Cortex of kidney (tissue), 1 donor: ENCODE measurements at places on chromosomes 5 and 9.

- DNase-seq = no peak
Measured at GRCh38 chr9:127172066-127172707, 49.8 kb upstream of the ANGPTL2 start.

GRCh38 chr5:179315356-179315890 lies 29.8 kb downstream of the ADAMTS2 start:
- no peak for DNase-seq

DNA sequence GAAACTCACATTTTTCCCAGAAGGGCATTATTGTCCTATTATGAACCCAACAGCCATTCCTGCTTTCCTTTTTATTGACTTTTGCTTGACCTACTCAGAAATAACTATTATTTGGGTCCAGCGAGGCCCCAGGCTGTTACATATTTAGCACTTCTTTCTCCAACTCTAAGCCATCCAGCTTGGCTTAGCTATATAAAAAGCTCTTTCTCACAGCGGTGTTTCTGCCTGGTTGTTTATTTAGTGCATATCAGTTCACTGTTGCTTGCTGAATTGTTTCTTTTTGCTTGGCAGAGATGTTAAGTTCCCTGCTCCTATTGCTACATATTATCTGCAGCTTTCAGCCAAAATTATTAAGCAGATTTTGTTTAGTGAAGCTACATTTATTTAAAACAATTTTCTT lies 1156.8 kb upstream of the SEMA6A start:
- no peak for DNase-seq

- DNase-seq = no peak
Measured at GRCh38 chr9:132141948-132142594, 19.8 kb upstream of the NTNG2 start.

DNA sequence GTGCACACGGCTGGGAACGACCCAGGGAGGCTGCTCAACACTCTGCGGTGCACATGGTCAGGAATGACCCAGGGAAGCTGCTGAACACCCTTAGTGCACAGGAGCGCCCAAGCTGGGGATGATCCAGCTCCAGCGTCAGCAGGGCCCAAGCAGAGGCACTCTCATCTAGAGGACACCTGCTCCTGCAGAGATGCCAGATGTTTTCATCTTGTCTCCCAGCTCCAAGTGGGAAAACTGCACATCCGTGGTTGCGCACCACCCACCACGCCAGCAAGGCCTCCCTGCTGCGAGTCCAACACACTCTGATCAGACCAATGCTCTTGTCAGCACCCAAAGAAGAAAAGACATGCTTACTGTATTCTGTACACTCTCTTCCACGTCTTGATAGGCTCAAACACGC lies 34.1 kb downstream of the UBE2QL1 start:
- DNase-seq = no peak

GRCh38 chr9:115632391-115632790 lies 514.4 kb upstream of the TNC start:
- no peak for DNase-seq

DNA sequence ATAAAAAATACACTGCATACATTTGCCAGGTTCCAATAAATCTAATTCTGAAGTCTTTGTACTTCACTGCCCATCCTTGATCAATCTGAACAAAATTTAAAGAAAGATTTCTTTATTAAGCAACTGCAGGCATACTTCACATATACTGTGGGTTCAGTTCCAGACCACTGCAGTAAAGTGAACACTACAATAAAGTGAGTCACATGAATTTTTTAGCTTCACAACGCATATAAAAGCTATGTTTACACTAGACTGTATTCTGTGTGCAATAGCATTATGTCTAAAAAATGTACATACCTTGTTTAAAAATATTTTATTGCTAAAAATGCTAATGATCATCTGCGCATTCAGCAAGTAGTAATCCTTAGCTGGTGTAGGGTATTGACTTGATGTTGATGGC lies 52.1 kb downstream of the SSBP2 start:
- no peak for DNase-seq

DNA sequence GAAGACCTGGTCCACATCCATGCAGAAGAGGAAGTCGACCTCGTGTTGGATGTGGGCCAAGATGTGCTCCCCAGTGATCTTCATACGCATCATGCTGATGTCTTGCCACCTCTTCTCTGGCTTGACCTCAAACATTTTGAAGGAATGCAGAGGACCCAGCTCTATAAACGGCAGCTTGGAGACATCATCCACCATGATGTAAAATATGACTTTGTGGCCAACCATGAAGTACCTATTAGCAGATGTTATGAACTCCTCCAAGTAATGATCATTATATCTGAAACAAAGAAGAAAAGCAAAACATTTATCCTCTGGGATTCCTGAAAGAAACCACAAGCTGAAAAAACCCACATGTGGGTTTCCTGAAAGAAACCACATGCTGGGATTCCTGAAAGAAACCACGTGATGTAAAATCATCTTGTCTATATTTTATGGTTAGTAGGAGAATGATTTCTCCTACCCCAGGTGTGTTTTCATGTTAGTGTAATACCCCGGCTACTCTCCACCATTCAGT lies 52.3 kb downstream of the GGTA1 start:
- DNase-seq = no peak

GRCh38 chr5:88542786-88543185 lies 274.1 kb upstream of the TMEM161B start:
- DNase-seq = no peak

- no peak for DNase-seq
Measured at GRCh38 chr9:117306032-117306431, 108.8 kb downstream of the ASTN2 start.

GRCh38 chr9:134065612-134066419 lies 2.0 kb downstream of the BRD3 start:
- no peak for DNase-seq

- DNase-seq = no peak
Measured at GRCh38 chr9:95025213-95026147, 292.0 kb downstream of the FANCC start.

GRCh38 chr5:132065351-132065937 lies 5.0 kb downstream of the IL3 start:
- no peak for DNase-seq

DNA sequence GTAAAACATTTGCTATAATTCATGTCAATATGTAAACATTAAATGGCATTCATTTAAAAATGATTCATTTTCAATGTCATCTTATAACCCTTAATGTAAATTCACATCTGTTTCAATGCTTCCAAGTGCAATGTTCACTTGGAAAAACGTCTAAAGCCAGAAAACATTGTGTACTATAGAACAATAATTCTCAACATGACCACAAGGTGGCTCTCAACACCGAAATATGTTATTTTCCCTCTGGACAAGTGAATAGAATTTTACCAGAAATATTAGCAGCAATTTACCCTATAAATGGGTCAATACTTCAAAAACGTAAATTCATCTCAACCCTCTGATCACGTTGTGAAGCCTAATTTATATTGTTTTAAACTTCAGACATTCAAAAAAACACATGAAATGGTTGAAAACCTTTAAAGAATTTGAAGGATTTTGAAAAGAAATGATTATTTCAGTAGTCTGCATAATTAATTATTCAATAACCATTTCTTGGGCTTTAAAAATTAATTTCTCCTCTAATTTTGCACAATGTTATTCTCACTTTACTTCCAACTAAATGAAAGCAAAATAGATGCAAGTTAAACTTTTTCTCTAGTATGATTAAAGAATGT lies 11.0 kb downstream of the CDH10 start:
- DNase-seq = no peak

- no peak for DNase-seq
Measured at GRCh38 chr5:123708074-123708806, 196.3 kb downstream of the CSNK1G3 start.

GRCh38 chr5:36528588-36528987 lies 77.8 kb upstream of the SLC1A3 start:
- no peak for DNase-seq

- no peak for DNase-seq
Measured at GRCh38 chr5:132839426-132840301, 9.2 kb upstream of the SHROOM1 start.

GRCh38 chr5:132777209-132778069 lies at the start of gene SEPTIN8:
Gene SEPTIN8 (minus strand): TSS chr5:132777239. CDS start chr5:132777137, 102 bp downstream.
- DNase-seq = no peak

DNA sequence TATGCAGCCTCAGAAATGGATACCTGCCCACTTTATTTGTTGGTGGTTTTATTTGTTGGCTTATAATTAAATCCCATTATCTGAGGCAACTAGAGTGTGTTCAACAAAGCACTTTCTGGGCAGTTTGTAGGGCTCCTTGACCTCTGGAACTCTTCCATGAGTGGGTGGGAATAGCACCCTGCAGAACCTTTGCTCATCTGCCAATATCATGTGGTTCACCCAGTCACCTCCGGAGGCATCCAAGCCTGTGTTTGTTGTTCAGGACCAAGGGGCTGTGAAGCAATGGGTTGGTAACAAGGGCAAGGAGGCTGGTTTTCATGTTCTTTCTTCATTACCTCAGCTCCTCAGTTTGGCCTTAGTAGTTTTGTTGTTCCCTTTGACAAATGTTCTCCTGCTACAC lies 314.0 kb downstream of the NDUFS4 start:
- no peak for DNase-seq

DNA sequence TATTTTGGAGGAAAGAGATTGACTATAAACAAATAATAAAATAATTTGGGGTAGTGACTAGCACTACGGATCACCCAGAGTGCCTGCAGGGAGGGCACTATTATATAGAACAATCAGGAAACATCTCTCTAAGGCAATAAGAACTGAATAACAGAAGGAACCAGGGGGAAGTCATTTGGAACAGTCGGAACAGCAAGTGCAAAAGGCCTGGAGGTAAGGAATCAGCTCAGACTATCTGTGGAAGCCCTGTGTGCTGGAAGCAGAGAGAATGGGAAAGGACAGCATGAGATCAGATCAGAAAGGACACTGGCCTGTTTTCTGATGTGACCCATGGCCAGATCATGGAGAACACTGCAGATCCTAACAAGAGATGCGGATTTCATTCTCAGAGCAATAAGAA lies 357.6 kb downstream of the EFNA5 start:
- no peak for DNase-seq

GRCh38 chr9:121216271-121216805 lies 14.7 kb upstream of the RAB14 start:
- DNase-seq = no peak

GRCh38 chr5:171272996-171273970 lies 35.8 kb upstream of the TLX3 start:
- DNase-seq = no peak

DNA sequence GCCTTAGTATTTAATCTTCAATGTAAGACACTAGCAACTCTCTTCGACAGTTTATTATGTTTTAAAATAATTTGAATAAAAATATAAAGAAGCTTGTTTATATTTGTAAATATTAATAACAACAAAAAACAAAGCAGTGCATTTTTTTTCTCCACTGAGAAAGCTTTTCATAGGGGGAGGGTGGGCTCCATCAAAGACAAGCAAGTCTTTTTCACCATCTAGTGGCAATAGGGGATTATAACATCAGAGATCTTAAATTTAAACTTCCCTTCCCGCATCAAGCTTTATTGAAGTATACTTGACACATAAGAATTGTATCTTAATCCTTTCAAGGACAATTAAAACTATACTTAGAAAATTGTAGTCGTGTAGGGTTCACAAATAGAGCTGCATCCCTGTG lies 9.3 kb upstream of the OR13F1 start:
- DNase-seq = no peak

DNA sequence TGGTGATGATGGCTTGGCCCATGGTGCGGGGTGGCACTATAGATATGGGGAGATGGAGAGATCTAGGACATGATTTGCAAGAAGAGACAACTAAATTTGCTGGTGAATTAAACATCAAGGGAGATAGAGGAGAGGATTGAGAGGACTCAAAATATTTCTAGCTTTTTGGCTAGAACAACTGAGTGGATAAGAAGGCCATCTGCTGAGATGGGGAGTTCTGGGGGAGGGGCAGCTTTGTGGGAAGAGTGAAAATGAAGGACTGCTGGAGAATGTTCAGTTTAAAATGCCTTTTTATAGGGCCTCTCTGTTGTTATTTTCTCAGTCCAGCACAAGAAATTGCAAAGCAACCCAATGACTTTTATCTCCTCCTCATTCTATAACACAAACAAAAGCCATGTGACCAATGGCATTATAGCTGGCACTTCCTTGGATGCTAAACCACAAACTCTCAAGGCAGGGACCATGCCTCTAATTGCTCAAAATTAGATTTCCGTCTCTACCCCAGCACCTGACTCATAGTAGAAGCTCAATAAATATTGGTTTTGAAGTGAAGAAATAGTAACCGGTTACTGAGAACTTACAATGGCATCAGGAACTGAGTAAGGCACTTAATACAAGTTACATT lies 29.8 kb downstream of the JAKMIP2 start:
- DNase-seq = no peak

DNA sequence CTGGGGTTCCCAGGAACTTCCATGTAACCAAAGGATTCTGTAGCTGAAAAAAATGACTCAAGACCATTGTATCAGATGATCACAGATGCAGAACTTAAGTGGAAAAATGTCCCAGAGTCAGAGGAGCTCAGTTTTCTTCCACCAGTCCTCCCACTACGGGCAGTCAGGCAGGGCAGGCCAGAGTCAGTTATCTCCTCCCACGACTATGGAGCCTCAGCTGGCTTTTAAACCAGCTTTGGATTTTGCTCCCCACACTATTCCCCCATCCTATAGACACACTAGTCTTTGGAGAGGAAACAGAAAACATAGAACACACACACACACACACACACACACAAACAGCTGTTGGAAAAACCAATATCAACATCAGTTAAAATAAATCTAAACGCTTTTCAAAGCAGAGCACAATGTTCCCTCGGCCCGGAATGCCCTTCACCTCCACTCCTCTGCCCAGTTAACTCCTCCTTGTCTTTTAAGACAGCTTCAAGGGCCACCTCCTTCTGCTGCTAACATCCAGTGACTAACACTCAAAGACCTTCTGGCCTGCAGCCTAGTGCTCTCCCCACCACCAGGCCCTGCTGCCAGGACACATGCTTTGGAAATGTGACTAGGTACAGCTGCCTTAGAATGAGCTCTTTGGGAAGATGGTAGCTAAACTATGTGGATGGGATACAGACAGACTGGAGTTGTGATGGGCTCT lies 56.8 kb downstream of the NIPAL4 start:
- no peak for DNase-seq

- no peak for DNase-seq
Measured at GRCh38 chr5:60710362-60710761, 10.4 kb upstream of the DEPDC1B start.

- no peak for DNase-seq
Measured at GRCh38 chr5:61824396-61824795, 481.6 kb upstream of the KIF2A start.

DNA sequence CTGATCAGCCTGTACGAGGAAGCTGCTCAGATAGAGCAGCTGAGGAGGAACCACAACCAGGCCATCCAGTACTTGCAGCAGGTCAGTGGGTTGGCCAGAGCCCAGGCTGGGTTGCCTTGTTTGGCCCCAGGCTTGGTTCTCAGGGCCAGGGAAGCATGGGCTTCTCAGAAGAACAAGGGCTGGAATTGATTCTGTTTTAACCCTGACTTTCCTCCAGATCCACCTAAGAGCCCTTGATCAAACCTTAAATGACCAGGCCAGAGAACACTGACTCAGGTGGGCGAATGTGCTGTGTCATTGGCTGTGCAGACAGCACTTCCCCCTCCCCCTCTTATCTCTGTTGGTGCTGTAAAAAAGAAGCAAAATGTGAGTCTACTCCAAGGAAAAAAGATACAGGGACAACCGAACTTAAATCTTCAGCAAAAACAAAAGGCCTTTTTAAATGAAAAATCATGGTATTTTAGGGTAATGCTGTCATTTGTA lies 28.1 kb downstream of the TTC23L start:
- DNase-seq = no peak

- DNase-seq = no peak
Measured at GRCh38 chr9:70229026-70229425, 29.8 kb upstream of the SMC5 start.
